Activated CD4-positive, CD25-positive, alpha-beta regulatory T cell treated with anti-CD3 and anti-CD28 coated beads, Interleukin-2, amount 50 U/mL, for 16 hours (primary cell): ENCODE measurements at places on chromosomes 2 and 18.
A peak's percentile ranks its signal among the peaks of the same experiment; 100 is the strongest.

DNA sequence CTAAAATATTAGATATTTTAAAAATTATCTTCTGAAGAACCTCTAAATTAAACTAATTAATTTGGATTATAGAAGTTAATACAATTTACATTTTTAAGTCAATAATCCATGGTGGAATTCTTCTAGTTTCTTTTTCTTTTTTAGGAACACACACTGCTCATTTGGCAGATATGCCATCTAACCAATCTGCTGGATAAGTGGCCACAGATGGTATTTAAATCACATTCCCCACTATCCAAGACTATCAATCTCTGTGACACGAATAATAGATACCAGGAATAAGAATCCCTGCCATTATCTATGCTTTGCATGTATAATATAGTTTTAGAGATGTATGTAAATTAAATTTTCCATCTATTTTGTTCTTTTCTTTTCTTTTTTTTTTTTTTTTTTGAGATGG lies 58.5 kb downstream of the CABYR start:
- no peak for DNase-seq

DNA sequence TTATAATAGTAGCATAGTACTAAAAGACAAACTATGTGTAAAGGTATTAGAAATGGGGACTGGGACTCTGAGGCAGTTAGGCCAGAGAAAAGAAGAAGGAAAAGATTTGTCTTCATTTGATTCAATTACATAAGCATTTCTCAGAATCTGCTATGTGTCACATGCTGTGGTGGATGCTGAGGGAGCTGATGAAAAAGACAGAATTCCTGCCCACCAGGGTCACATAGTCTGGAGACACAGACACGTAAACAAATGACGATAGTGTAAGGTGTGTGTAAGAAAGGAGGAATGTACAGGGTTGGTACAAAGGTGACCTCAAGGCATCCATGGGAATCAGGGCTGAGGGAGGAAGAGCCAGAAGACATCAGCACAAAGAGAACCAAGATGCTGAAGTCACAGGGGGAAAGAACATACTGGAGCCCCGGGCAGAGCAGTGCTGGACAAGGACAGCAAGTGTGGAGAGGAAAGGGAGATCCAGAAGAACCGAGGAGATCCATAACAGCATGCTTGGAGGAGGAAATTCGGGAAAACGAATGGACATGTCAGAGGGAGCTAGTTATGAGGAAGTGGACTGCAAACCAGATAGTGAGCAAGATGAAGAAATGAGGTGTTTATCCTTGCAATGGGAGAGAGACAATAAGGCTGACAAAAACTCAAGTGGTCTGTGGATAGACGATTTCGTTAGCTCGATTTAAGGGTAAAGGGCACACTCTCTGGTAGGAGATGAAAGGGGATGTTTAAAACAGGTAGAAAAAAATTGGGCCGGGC lies 1.2 kb upstream of the MAPRE3 start:
- no peak for DNase-seq

DNA sequence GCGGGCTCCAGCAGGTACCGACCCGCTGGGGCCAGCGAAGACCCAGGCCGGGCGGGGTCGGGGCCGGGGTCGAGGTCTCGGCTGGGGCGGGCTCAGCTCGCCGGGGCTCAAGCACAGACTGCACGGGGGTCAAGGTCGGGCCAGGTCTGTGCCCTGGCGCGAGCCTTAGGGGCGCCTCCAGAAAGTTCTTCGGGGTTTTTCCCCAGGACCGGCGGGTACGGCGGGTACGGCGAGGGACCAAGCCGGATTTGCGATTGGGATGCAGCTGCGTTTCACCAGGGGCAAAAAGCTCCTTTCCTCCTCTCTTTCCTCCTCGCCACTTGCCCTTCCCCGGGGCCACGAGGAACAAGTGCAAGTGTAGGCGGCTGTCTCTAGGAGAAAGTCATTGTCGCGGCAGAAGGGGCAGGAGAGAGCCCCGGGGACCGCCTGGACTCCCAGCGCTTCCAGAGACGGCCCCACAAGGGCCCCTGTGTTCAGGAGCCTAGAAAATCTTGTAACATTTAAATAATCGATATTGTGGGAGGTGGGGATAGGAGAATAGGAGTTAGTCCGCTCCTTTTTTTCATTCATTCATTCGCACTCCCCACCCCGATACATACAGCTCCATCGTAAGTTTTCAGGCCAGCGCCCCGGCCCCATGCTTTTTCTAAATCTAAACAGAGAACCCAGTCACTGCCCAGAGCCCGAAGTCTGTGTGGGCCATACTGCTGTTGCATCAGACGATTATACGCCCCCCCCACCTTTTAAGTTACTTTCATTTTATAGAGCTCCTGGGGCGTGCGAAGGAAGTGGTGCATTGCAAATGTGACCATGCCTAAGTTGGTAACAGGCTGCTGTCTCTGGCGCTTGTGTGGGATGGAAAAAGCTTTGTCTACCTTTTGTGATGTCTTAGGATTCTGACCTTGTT lies 679 bp downstream of the PMAIP1 start:
- DNase-seq, result peak; percentile 46

- no peak for DNase-seq
Measured at GRCh38 chr2:64380853-64381527, 73.0 kb upstream of the LGALSL start.

- DNase-seq, result peak; percentile 82
Measured at GRCh38 chr2:42102024-42102590, 54.3 kb downstream of the PKDCC start.

- DNase-seq, result no peak
Measured at GRCh38 chr2:30115141-30115980, 31.4 kb upstream of the YPEL5 start.

- DNase-seq, result no peak
Measured at GRCh38 chr2:169768262-169768995, 30.2 kb upstream of the SSB start.

DNA sequence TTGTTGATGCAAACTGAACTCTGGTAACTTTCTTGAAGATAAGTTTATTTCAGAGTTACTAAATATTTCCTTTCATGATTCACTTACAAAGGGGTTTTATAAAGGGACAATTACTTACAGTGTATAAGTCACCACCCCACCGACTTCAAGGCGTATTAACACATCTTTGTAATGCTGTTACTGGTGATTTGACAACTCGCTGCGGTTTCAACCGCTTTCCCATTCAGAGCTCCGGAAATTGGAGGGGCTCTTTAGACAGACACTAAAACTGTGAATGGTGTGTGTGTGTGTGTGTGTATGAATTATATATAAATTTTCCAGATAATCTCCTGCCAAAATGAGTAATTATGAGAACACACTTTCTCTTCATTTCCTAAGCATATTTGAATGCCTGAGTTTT lies 4.9 kb downstream of the TM4SF20 start:
- DNase-seq, result no peak

GRCh38 chr2:98757904-98758421 lies 27.0 kb upstream of the MGAT4A start:
- DNase-seq, result no peak

DNA sequence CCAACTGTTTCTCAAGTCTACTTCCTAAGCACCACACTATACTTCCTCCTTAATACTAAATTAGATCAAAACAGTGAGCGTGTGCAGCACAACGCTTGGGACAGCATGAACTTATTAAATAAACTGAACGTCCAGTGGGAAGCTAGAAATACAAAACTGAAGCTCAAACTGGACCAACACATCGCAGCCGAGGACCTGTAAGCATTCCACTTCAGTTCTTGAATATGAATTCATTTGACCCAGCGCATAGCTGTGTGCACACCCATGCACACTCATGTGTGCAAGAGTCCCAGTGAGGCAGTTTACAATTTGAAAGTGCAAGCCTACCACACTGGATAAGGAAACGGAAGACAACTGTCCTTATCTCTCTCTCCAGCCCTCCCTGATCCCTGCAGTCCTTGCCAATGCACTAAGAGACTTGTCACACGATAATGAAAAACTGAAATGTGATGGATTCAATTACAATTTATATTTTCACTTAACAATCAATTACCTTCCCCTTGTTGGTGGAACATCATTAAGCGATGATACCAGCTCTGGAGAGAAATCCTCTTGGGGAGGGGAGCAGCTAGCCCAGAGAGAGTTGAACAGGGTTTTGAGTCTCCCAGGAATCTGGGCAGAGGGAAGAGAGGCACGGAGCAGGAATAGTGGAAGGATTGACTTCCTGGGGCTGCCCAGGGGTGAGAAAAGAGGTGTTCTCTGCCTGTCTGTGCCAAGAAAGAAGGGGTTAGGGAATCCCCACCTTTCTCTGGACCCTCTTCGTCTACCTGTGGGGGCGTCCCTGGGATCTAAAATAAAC lies 186.5 kb upstream of the KLHL29 start:
- no peak for DNase-seq

DNA sequence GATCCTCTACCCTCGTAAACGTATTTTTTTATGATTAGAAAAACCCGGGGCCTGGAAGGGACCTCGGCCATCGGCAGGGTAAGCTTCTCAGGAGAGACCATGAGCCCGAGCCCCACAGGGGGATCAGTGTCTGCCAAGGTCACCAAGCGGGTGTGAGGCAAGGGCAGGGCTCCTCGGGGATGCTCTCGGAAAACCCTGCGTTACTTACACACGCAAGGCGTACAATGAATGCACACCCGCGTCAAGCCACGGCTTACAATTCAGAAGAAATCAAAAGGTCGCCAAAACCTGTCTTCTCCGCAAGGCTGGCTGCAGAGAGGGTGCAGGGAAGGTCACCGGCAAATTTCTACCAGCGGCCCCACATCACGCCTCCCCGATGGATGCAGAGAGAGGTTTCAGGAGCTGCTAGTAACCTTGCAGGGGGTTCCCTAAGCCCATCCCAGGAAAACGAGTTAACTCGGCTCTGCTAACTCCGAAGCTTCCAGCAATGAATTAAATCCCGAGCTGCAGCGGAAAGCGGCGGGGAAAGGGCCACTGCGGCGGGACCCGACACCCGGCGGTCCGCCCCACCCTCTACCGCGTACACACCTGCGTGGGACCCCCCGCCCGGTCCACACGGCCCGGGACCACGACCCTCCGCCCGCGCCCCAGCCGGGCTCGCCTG lies 638 bp downstream of the ST3GAL5 start:
- peak; percentile 10 for DNase-seq

GRCh38 chr18:80137137-80137536 lies 28.1 kb downstream of the ADNP2 start:
- DNase-seq, result no peak

DNA sequence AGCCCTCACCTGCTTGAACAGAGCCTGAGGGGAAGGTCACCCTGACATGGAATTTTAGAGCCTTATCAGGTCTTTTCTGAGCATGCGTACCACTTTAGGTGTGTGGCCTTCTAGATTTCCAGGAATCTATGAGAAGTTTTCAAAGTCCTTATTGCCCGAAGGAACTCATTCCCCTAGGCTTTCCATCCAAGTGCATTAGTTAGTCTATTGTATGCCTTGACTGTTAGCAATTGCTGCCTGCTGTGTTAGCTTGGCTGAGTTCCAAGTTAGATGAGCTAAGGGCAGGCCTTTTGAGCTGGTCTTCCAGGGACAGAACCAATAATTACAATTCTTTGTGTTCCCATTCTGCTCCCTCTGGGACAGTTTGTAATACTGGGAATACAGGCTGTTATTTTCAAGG lies 30.8 kb upstream of the PUM2 start:
- no peak for DNase-seq
